Effector CD4-positive, alpha-beta T cell (primary cell): ENCODE measurements at places on chromosomes 7 and 10.

GRCh38 chr10:49071160-49071761 is 44.1 kb downstream of the VSTM4 start:
- no peak for DNase-seq

DNA sequence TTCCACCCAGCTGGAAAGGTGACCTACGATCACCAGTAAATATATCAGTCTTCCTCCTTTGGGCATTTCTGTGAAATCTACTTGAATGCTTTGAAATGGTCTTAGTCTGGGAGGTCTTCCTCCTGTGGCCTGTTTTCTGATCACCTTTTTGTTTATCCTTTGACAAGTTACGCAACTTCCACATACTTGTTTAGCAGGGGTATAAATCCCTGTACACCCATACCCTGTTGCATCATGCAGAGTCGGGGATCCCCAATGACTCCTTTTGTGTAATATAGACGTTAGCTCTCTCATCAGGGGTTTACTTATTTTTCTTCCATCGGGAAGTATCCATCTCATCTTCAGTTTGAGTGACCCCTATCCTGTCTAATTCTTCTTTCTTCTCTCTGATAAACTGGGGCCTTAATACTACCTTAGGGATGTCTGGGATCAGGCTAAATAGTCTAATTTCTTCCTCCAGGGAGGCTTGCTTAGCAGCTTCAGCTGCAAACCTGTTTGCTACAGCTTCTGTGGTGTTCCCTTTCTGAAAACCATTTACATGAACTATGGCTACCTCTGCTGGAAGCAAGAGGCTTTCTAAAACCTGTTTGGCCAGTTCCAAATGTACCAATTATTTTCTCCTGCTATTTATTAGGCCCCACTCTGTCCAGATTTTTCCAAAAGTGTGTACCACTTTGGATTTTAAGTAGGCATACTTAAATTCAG is 25.8 kb downstream of the MAPK8 start:
- DNase-seq, result no peak

- no peak for DNase-seq
Observed at GRCh38 chr7:151677581-151678226, 158.0 kb upstream of the RHEB start.

DNA sequence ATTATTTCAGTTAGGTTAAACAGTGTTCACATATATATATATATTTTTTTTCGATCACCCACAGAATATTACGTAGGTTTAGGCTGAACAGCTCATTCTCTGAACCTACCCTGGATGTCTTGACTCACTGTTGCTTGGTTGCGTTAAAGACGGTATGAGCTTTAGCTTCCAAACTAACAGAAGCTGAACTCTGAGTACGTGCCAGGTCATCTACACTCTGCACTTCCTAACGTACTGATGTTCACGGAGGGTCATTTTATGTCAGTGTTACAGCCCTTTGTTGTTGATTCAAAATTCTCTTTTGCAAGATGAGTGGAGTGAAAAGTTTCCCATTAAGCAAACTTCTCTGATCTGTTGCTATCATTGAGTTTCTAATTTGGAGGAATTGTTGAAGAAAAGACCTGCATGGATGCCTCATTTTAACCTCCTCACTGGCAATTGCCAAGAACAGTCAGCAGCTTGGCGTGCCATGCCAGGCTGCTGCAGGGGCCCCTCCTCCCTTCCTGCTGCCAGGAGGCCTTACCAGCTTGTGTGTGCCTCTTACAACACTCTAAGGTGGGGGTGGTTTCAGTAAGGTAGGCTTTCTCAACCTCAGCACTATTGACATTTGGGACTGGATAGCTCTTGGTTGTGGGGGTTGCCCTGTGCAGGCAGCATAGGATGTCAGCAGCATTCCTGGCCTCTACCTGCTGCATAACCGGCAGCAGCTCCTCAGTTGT is 44.3 kb downstream of the INSYN2A start:
- no peak for DNase-seq

- DNase-seq, result no peak
Observed at GRCh38 chr7:3260401-3260715, 40.7 kb upstream of the SDK1 start.

GRCh38 chr10:14843327-14843988 is 5.4 kb downstream of the HSPA14 start:
- no peak for DNase-seq

DNA sequence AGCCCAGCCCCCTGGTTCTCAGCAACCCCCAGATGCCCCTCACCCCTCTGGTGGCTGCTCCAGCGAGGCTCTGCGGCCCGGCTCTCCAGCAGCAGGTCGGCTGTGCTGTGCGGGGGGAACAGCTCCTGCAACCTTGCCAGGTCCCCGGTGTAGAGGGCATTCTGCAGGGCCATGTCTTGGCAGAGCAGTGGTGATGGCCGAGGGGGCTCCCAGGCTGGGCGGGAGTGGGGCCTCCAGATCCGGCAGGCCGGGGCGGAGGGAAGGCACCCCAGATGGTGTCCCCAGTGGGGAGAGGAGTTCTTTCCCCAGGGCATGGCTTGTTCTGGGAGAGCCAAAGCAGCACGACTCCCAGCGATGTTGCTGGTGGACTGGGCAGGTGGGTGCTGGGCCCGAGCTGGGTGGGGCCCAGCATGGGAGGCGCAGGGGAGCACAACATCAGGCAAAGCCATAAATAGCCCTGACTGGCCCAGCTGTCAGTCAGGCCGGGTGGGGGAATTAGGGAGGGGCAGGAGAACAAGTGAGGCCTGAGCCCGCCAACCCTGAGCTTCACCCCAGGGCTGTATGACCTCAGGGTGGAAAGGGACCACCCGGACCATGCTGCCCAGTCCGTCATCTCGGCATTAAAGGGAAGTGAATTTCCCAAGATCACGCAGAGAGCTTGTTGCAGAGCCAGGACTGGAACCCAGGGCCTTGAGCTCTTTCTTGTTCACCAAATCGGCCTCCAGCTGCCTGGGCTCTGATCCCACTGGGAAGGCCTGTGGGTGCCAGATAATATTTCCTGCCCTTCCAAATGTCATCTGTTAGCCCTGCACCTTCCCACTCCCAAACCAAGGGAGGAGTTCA is 580 bp upstream of the ASB10 start:
- DNase-seq, result no peak

GRCh38 chr10:54484186-54484585 is 316.8 kb downstream of the PCDH15 start:
- no peak for DNase-seq

- DNase-seq, result no peak
Observed at GRCh38 chr7:27110186-27111031, 7.9 kb upstream of the HOXA2 start.

DNA sequence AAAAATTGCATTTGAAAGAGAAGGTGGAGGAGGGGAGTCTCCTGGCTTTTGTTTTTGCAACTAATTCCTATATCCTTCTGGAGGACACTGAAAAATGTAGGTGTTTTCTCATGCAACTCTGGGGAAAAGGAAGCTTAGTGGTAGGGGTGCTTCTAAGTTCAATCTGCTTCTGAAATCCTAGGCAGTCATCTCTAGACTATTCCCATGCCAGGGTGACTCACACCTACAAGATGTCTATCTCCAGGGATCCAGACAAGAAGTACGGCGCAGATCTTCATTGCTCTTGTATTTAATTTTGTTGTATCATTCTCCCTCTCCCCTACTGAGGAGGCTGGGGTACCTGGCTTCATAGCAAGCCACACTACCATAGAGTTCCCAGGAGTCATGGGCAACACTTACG is 258.8 kb downstream of the PHF14 start:
- DNase-seq, result no peak

GRCh38 chr7:2488272-2488645 is 12.1 kb upstream of the GRIFIN start:
- DNase-seq, result no peak

DNA sequence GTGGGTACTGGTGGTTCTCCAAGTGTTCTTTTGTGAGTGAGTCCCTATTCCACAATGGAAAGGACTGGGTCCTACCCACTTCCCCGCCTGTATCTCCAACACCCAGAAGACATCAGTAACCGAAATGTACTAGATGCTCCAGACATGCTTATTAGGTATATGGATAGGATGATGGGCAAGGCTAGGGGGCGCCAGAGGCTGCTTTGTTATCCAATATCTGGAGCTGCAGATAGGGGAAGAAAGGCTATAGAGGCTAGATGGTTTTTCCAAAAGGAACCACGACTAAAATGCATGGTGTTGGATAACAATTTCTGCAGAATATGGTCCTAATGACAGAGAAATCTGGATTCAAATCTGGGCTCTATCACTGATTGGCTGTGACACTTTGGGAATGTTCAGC is 56.2 kb upstream of the TM9SF3 start:
- peak; percentile 19 for DNase-seq

GRCh38 chr7:113197274-113197673 is 78.9 kb upstream of the SMIM30 start:
- DNase-seq, result no peak

GRCh38 chr7:74579800-74580685 is 77.5 kb upstream of the GTF2I start:
- no peak for DNase-seq

DNA sequence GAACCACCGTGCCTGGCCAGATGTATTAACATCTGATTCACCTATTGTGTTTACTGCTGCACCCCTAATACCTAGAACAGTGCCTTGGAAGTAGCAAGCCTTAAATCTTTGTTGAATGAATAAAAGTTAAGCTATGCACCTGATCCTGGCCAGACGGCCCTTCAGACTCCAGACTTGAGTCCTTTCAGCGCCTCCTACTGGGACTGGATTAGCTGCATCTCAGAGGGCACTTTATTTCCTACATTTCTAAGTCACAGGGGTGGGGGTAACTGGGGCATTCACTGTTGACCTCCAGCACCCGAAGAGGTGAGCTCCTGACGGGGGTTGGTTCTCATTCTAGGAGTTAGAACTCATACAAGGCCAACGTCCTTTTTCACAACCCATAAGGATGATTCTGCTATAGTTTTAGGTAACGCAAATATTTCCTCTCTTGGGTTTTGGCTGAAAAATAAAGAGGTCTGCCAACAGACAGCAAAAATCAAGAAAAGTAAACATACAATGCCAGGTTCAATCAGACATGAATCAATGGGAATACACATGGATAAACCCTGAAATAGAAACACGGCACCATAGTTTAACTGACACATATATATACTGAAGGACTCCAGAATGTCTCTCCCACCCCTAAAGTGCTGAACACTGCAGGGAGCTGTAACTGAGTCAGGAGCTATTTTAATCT is 48.0 kb upstream of the DLG5 start:
- DNase-seq, result no peak

- DNase-seq, result no peak
Observed at GRCh38 chr7:31763548-31763947, 76.5 kb downstream of the PPP1R17 start.

GRCh38 chr7:148303295-148304082 is 287.1 kb upstream of the C7orf33 start:
- DNase-seq, result no peak

DNA sequence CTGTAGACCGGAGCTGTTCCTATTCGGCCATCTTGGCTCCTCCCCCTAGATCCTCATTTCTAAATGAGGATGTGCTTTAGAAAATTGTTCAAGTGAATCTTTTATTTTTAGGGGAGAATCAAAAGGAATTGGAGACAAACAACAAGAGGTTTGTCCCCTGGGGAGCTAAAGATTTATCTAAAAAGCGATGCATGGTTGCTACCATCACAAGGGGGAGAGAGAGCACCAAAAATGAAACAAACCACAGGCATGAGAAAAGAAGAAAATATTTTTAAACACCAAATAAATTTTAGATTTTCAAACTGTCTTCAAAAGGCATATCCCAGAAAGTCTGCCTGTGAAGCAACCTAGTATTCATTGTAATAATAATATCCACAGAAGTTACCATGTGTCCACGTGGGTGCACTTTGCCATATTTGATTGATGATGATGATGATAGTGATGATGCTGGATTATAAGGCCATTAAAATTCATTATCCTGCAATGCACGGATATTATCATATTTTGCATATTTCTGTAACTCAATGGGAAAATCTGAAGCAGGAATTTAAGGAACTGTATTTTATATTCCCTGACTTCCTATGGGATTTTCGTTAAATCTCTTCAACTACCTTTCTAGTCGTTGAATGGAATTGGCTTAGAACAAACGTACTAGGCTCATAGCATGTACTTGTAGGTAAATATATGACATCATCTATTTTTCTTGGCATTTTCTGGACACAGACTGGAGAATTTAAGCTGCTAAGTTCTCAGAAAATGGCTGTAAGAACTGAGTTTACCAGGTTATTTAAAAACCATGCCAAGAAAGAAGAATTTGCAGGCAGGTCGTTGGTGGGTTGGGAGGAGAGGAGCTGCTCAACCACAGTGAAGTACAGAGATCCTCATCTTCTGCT is 171.6 kb downstream of the WDR37 start:
- DNase-seq, result no peak

- no peak for DNase-seq
Observed at GRCh38 chr7:12174931-12175330, 36.2 kb upstream of the TMEM106B start.

GRCh38 chr10:84335516-84335915 is 7.1 kb downstream of the CCSER2 start:
- DNase-seq, result no peak

- no peak for DNase-seq
Observed at GRCh38 chr7:25389489-25390106, 161.3 kb upstream of the NPVF start.

- DNase-seq, result no peak
Observed at GRCh38 chr10:100347568-100348195, 649 bp downstream of the SCD start.

GRCh38 chr10:102633848-102634247 is 10.4 kb upstream of the TRIM8 start:
- no peak for DNase-seq

DNA sequence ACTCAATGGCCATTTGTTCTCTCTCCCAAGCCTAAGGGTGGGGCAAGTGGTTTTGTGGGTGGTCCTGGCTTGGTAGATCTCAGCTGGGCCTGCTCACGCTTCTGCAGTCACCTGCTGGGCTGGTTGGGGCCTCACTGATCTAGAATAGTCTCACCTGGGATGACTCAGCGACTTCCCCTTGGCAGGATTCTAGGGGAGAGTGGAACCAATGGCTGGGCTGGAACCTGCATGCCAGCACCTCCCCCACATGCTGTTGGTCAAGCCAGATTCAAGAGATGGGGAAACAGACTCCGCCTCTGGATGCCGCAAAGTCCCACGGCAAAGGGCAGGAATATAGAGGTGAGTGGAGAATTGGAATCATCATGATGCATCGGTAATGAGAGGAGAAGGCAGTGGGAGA is 292.9 kb upstream of the NPVF start:
- DNase-seq, result no peak

GRCh38 chr10:86536294-86536861 is 14.8 kb upstream of the WAPL start:
- DNase-seq, result peak; percentile 35

GRCh38 chr10:125866421-125867029 is 14.6 kb downstream of the DHX32 start:
- no peak for DNase-seq

GRCh38 chr7:6142871-6143380 is 111.8 kb downstream of the ANKRD61 start:
- DNase-seq, result no peak
